ENCODE measurements at places on chromosomes 2 and 18.

DNA sequence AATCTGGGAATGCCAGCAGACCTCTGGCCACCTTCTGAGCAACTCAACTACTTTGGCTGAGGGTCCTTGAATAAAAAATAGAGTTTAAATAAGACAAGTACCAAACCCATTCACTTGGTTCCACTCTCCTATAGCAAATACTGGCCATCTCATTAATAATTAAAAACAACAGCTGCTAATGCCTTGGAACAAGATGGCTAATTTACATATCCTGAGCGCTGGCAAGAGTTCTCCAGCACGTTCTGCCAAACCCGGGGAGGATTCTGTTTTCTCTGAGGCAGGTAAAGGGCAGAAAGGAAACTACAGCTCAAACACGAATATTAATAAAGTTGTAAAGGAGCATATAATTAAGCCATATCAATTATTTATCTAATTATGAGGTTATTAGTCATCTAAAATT is 1123.7 kb downstream of the TDRD15 start:
- H3K4me1 ChIP-seq = no peaks in the 10 kb centered on the region
- DNase-seq = no peak
- H3K27ac ChIP-seq = no peak overlapping the region
- H3K27me3 ChIP-seq = no peaks in the 10 kb centered on the region

- H3K36me3 ChIP-seq = no peaks in the 10 kb centered on the region
- peaks cover 79% of the 10 kb centered on the region for H3K4me1 ChIP-seq
- H3K4me3 ChIP-seq = no peak overlapping the region
- H3K27me3 ChIP-seq = no peaks in the 10 kb centered on the region
Observed at GRCh38 chr18:7899078-7899477, 332.0 kb downstream of the PTPRM start.

- H3K36me3 ChIP-seq = peaks cover 6% of the 10 kb centered on the region
- peaks cover 46% of the 10 kb centered on the region for H3K4me1 ChIP-seq
- H3K4me3 ChIP-seq = peak overlapping the region; percentile 85
- no peaks in the 10 kb centered on the region for H3K27me3 ChIP-seq
- no peak for DNase-seq
Observed at GRCh38 chr2:15560140-15560987, 770 bp downstream of the NBAS start.

- DNase-seq = no peak
- peaks cover 57% of the 10 kb centered on the region for H3K4me1 ChIP-seq
- no peaks in the 10 kb centered on the region for H3K27me3 ChIP-seq
Observed at GRCh38 chr18:28065793-28066186, 111.1 kb downstream of the CDH2 start.

DNA sequence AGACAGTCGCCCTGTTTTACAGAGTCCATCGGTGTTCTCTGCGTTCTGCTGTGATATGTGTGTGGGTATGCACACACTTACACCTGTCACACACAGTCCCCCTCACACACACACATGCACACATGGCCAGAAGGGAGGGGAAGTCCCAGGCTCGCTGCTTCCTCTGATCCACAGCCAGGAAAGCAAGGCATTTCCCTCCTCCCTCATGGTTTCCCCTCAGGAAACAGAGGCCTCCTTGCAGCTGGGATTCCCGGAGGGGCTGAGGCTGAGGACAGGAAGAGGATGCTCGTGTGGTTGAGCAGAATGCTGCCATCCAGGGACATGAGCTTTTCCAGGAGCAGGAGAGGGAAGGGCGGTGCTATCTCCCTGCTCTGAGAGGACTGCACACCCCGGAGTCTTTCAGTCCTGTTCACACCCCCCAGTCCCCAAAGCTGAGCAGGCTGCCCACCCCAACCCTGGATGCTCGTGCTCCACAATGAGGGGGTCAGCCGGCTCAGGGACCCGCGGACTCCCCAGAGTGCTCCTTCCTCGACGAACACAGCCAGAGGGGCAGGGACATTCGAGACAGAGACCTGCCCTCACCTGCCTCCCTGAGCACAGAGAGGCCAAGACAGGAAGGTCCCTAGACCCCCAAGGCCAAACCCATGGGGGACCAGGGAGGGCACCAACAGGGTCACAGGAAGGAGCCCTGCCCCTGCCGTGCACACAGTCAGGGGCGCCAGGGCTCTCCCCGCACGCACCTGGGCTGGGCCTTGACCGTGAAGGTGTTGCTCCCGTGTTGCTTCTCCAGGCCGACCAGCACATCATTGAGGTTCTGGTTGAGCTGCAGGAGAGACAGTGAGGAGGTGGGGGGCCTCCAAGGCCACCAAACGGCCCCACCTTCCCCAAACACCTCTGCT is 45.3 kb downstream of the BIN1 start:
- no peaks in the 10 kb centered on the region for H3K27me3 ChIP-seq
- no peaks in the 10 kb centered on the region for H3K36me3 ChIP-seq
- H3K4me3 ChIP-seq = no peak overlapping the region
- DNase-seq = no peak
- no peak overlapping the region for H3K27ac ChIP-seq

DNA sequence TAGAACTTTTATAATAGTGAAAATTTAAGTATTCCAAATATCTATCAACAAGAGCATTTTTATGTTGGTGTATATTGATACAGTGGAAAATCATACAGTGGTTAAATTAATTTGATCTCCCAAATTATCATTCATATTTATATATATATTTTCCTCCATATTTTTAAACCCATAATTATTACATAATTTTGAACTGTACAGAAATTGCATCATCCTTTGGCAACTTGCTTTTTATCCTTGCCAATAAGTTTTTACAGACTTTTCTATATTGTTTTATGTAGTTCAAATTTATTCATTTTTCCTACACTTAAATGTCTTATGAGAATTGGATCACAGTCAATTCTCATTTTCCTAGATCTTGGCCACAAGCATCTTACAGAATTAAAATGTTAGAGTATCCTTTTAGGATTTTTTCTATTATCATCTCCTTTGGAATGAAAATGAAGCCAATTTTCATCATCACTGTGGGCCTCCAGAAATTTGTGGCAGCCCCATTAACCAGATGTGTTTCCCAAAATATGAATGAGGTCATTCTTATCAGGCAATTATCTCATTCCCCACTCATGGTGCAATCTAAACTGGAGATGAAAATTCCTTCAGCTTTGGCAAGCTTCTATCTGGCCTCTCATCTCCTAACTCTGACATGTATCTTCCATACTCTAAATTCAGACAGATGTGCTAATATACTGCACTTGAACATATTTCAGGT is 94.2 kb upstream of the DLGAP1 start:
- H3K27ac ChIP-seq = no peak overlapping the region
- DNase-seq = no peak
- no peaks in the 10 kb centered on the region for H3K4me1 ChIP-seq
- no peak overlapping the region for H3K4me3 ChIP-seq
- no peaks in the 10 kb centered on the region for H3K27me3 ChIP-seq

- no peaks in the 10 kb centered on the region for H3K27me3 ChIP-seq
- no peaks in the 10 kb centered on the region for H3K36me3 ChIP-seq
- no peak overlapping the region for H3K4me3 ChIP-seq
- H3K27ac ChIP-seq = no peak overlapping the region
- no peak for DNase-seq
- H3K4me1 ChIP-seq = peaks cover 51% of the 10 kb centered on the region
Observed at GRCh38 chr2:45965871-45966498, 314.5 kb downstream of the PRKCE start.

- H3K4me1 ChIP-seq = peaks cover 9% of the 10 kb centered on the region
- no peaks in the 10 kb centered on the region for H3K36me3 ChIP-seq
- H3K27me3 ChIP-seq = no peaks in the 10 kb centered on the region
- no peak overlapping the region for H3K4me3 ChIP-seq
Observed at GRCh38 chr2:159683817-159684216, 28.5 kb upstream of the MARCHF7 start.
